Stimulated activated CD4-positive, alpha-beta T cell treated with anti-CD3 and anti-CD28 coated beads, Interleukin-1b, Interleukin-23, amount 100 ng/mL, for 4 hours (primary cell): ENCODE measurements at places on chromosomes 2 and 18.
A peak's percentile ranks its signal among the peaks of the same experiment; 100 is the strongest.

- DNase-seq = no peak
These were observed 80.4 kb downstream of the SH3RF3 start for GRCh38 chr2:109209412-109209811.

GRCh38 chr2:168740788-168741187, 61.6 kb upstream of the NOSTRIN start:
- DNase-seq = no peak

GRCh38 chr2:127081826-127082633, 24.9 kb downstream of the BIN1 start:
- peak; percentile 52 for DNase-seq

GRCh38 chr18:48663931-48664847, 125.4 kb downstream of the CTIF start:
- DNase-seq = peak; percentile 44

GRCh38 chr2:67243919-67244318, 153.2 kb upstream of the ETAA1 start:
- DNase-seq = no peak

GRCh38 chr18:13477147-13477683, 249.1 kb downstream of the FAM210A start:
- no peak for DNase-seq

GRCh38 chr2:16045653-16046352, 105.5 kb downstream of the MYCN start:
- DNase-seq = no peak

GRCh38 chr2:98749066-98749450, 18.1 kb upstream of the MGAT4A start:
- DNase-seq = no peak

- DNase-seq = no peak
These were observed 136.0 kb upstream of the ITGB6 start for GRCh38 chr2:160336105-160336504.

GRCh38 chr2:56313500-56313921, 129.7 kb downstream of the CCDC85A start:
- DNase-seq = no peak

DNA sequence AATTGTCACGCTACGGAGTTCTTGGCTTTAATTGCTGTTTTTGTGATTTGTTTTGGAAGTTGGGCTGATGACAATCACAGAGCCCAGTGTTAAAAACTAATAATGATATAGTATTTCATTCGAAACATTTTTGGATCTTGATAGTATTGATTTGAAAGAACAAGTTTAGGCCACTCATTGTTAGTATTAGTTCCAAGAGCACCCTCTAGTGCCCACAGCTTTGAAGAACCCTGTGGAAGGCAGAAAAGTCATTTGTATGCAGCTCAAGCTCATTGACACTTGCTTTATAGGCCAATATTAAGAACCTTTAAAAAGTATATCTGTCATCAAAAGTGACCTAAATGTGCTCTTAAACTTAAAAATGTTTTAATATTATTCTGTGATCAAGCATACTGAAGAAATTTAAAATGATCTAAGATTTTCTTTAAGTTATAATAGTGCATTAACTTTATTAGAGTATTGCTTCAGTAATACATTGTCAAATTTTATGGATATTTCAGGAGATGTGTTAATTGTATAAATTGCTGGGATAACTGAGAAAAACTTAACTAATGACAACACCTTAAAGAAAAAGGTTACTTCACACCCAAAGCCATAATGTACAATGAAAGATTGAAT, 191.0 kb downstream of the GRB14 start:
- DNase-seq = no peak

- no peak for DNase-seq
These were observed 481 bp downstream of the TMEM177 start for GRCh38 chr2:119679526-119679837.

DNA sequence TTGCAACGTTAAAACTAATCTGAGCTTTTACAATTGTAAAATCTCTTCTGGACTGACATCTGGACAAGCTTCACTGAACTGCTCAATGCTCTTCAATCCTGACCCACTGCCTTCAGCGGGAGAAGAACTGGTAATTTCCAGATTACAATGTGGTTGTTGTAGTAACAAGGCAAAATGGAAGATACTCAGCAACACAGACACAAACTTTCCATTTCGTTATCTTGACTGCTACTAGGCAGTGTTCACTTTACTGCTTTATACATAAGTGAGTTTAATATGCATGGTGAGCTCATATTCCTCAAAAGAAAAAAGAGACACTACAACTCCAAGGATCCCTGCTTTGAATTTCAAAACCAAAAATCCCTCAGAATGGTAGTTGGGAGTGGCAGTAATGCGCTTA, 51.9 kb downstream of the GRB14 start:
- DNase-seq = no peak

- DNase-seq = no peak
These were observed 52.5 kb downstream of the USP40 start for GRCh38 chr2:233513953-233514655.

DNA sequence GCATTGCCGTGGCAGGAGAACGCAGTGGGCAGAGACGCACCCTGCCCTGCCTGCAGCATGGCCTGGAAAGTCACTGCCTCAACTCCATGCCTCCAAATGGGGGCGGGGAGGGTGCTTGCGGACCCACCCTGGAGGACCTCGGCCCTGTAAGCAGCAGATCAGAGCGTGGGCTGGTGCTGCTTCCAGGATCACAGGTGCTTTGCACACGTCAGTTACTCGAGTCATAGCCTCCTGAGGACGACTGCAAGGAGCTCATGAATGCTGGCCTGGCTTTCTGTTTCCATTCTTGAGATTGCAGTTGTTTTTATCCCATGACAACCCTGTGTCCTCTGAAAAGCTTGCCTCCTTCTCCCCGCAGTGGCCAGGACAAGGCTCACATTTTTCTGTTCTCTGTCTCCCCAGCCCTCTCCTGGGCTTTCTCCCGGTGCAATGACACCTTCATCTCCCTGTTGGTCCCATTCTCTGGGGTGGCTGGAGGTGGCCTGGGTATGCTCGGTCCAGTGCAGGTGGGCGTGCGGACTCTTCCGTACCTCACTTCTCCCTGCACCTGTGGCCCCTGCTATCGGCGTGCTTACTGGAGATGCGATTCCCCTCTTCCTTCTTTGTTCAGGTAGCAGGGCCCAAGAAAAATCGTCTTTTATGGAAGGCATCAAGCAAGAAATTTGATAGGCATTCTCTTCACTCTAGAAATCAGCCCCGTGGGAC, 208.0 kb downstream of the GBX2 start:
- DNase-seq = no peak

- DNase-seq = no peak
These were observed 39.9 kb upstream of the SP3 start for GRCh38 chr2:174004905-174005605.

DNA sequence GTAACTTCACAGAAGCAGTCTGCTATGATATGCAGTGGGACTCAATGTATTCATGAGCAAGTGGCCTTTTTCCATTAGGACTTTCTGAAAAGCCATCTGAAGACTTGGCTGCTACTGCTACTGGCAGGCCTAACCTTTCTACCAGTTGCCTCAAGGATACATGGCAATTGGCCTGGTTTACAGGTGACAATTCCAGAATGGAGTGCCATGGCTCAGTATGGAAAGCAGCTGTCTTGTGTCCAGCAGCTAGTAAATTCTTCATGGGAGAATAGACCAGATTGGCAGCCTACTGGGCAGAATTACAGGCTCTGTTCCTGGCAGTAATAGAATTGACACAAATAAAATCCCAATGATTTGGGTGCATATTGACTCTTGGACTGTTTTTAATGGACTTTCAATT, 12.6 kb upstream of the TMX3 start:
- DNase-seq = no peak

DNA sequence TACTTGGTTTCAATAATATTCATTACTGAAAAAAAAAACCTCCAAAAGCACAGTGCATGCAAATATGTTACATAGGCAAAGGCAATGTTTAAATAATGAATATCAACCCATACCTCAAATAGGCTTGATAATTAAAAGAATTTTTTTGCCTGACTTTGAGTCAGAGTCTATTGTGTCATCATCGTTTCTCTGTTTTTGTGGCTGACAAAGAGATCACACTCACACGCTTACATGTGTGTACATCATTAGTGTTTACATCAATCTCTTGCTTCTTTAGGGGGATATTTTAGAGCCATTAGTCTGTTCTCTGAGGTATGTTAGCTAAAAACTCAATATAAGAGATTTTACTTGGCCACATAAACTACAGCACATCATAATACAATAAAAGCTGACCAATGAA, 150.3 kb upstream of the MMADHC start:
- no peak for DNase-seq

GRCh38 chr18:39969803-39970494, 1985.1 kb upstream of the PIK3C3 start:
- no peak for DNase-seq

DNA sequence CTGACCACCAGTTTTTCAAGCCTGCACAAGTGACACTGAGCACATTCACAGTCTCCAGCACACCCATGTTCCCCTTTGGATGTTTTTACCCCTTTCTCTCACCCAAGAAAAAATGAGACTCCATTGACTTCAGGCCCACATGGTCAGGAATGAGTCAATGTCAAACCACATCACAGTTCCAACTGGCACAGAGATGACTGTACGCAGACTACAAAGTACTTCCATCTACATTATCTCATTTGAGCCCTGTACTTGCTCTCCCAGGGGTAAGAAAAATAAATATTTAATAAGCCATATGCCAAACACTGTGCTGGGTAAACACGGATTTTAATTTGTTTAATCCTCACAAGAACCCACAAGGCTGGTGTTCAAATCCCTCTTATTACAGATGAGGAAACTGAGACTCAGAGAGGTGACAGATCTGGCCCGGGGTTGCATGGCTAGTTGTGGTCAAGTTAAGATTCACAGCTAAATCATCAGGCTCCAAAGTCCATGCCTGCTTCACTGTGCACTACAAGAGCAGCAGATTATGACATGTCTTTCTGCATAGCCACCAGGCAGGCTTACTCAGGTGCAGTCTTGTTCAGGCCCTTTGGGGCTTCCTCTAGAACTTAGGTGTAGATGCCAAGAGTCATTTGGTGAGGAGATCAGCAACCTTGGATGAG, 106.1 kb downstream of the TXNL1 start:
- DNase-seq = no peak

DNA sequence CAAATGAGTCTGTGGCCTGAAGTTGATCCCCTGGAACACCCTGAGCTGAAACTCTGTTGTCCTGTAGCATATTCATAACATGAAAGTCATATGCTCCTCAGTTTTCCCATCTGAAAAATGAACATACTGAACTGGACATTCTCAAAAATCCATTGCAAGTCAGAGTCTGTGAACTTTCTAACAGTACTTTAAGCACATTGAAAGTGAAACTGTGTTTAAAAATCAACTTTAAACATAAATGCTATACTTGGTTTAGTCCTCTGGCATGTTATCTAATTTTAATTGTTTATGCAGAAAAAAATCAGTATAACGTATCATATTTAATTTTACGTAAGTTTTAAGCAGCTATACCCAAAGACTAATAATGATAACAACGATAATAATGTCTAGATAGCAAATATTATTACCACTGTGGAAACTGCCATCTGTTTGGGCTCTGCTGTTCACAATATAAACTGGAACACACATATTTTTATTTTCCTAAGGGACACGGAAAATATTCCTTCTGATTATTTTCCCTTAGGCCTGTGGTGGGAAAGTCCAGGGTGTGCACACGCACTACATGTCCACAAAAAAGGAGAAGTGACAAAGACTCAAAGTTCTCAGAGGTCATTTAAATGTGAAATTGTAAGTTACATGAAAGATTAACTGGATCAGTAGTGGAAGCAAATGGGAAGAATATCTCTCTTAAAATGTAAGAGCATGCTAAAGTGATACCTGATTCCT, 56.1 kb upstream of the TTN start:
- DNase-seq = no peak

GRCh38 chr18:42404151-42404550, 449.1 kb downstream of the PIK3C3 start:
- DNase-seq = no peak

GRCh38 chr18:45353530-45353929, 261.7 kb upstream of the SLC14A2 start:
- no peak for DNase-seq

DNA sequence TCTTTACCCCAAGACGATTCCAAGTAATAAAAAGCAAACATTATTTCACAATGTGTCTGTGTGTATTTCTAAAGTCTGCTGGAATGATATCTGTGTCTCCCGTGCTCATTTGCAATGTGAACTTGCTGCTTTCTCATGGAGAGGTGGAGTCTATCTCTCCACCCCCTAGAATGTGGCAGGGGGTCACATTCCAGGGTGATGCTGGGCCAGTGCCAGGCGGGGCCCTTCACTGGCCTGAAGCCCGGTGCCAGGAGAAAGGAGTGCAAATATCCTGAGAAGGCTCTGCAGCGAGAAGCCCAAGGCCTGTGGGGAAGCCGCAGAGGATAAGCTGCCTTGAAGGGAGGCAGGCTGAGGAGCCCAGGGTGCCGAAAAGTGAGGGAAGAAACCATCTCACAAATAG, 26.8 kb upstream of the LDLRAD4 start:
- no peak for DNase-seq

DNA sequence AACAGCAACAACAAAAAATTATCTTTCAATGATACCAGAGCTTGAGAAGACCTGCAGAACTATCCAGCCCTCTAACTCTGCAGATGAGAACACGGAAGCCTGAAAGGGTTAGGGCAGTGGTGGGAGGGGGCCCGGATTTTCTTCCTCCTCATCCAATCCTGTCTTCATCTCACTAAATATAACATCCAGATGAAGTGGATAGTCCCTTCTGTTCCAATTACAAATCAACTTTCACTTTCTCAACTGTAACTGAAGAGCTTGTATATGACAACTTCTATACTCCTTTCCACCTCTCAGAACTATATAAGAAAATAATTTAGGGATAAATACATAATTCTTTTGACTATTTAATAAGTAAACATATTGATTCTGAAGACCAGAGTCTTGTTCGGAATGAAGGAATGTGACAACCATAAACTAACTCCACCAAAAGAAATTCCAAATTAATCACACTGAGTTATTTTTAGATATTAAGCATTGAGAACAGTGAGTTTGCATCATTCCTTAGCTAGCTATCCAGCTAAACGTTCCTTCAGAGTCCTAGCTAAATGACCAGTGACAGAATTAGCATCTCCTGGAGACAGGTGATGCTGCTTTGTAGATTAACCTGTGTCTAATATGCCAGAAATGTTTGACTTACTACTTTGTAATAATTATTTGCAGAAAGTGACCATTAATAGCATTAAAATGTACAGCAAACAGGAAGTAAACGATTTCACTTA, 32.7 kb downstream of the SFT2D3 start:
- no peak for DNase-seq

GRCh38 chr2:38387887-38388286, 10.8 kb upstream of the ATL2 start:
- no peak for DNase-seq

- DNase-seq = no peak
These were observed 299.3 kb downstream of the RND3 start for GRCh38 chr2:150188177-150188576.

DNA sequence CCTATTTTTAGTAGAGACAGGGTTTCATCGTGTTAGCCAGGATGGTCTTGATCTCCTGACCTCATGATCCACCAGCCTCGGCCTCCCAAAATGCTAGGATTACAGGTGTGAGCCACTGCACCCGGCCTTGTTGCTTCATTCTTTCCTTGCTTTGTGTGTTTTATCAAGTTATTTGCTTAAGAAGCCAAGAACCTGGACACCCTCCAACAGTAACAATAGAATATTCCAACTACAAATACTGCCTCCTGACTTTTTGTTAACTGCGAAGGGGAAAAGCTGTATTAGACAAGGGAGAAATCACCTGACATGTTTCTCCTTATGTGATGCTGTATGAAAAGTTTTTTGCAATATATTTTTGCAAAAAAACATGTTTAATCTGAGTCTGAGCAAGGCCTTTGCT, 297.2 kb downstream of the NCKAP5 start:
- DNase-seq = no peak

- DNase-seq = no peak
These were observed 142.3 kb upstream of the HAAO start for GRCh38 chr2:42934580-42935186.

GRCh38 chr2:75516378-75517360, 44.1 kb downstream of the EVA1A start:
- DNase-seq = no peak
